GM12891 (cell line): ENCODE measurements at places on chromosomes 6 and 20.
A peak's percentile ranks its signal among the peaks of the same experiment; 100 is the strongest.

DNA sequence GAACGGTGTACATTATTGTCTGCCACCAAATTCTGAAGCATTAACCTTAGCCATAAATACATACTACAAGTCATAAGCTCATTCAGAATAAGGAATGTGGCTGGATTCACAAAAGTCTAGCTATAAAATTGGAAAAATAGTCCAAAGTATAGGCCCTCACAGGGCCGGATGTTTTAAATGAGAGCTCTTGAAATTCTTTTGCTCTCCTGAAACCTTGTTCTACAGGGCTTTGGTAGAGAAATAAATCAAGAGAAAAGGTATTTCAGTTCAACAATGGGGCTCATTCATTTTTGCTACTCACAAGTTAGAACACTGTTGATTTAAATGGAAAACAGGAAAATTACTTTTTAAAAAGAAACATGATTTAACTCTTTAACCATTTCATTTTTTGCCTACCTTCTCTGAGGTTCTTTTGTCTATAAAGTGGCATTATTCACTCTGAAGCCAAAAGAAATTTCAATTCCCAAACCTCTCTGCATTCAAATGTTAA, 58.0 kb downstream of the PREP start:
- no peak for DNase-seq

DNA sequence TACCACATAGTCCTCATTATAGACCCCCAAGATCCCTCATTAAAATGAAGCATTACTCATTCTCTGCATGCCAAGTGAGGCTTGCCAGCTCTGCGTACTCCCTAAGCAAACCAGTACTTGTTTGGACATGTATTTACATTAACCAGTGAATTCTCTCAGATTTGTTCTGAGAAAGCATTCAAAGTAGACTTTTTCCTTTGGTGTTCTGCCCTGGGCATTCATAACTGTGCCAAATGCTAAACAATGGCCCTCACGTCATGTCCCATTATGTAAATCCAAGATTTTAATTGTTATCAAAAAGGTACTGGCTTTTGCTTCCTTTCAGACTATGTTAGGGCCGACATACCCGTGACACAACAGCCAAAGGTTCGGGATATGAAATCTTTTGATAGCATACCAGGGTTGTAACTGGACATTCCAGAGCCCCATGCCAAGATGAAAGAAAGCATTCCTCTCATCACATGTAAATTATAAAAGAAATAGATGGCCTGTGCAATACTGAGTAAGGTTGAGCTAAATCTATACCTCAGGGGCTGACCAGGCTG, 164.2 kb downstream of the ADAT2 start:
- DNase-seq = no peak

DNA sequence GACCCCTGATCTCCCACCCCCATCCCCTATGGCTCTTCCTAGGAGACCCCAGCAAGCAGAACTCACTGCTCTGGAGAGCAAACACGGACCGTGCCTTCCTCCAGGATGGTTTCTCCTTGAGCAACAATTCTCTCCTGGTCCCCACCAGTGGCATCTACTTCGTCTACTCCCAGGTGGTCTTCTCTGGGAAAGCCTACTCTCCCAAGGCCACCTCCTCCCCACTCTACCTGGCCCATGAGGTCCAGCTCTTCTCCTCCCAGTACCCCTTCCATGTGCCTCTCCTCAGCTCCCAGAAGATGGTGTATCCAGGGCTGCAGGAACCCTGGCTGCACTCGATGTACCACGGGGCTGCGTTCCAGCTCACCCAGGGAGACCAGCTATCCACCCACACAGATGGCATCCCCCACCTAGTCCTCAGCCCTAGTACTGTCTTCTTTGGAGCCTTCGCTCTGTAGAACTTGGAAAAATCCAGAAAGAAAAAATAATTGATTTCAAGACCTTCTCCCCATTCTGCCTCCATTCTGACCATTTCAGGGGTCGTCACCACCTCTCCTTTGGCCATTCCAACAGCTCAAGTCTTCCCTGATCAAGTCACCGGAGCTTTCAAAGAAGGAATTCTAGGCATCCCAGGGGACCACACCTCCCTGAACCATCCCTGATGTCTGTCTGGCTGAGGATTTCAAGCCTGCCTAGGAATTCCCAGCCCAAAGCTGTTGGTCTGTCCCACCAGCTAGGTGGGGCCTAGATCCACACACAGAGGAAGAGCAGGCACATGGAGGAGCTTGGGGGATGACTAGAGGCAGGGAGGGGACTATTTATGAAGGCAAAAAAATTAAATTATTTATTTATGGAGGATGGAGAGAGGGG, 1.4 kb downstream of the LTA start:
- no peak for DNase-seq

DNA sequence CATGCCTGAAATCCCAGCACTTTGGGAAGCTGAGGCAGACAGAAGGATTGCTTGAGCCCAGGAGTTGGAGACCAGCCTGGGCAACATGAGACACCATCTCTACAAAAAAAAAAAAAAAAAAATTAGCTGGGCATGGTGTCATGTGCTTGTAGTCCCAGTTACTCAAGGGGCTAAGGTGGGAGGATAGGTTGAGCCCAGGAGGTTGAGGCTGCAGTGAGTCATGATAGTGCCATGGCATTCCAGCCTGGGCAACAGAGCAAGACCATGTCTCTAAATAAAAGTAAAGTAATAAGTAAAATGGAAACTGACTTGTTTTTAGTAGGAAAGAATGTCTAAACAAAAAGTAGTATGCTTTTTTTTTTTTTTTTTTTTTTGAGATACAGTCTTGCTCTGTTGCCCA, 240.7 kb downstream of the ARID1B start:
- DNase-seq = no peak

DNA sequence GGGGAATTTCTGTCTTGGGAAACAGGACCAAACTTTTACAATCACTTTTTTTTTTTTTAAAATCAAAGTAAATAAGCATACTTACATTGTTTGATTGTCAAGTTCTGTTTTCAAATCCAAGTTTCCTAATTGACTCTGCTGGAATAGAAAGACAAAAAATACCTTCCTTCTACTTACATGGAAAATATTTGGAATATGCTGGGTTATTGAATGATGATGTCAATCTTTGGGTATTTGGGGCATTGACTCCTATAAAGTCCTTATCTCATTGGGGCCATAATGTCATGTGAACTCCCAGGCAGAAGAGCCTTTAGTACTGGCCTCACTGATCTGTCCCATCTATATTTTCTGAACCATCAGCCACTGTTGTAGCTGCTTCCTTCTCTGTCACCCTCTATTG, 122.6 kb upstream of the NOX3 start:
- no peak for DNase-seq

GRCh38 chr20:23133560-23133998, 47.5 kb upstream of the CD93 start:
- no peak for DNase-seq

- no peak for DNase-seq
These were observed 119.5 kb upstream of the SGK1 start for GRCh38 chr6:134437376-134437775.

DNA sequence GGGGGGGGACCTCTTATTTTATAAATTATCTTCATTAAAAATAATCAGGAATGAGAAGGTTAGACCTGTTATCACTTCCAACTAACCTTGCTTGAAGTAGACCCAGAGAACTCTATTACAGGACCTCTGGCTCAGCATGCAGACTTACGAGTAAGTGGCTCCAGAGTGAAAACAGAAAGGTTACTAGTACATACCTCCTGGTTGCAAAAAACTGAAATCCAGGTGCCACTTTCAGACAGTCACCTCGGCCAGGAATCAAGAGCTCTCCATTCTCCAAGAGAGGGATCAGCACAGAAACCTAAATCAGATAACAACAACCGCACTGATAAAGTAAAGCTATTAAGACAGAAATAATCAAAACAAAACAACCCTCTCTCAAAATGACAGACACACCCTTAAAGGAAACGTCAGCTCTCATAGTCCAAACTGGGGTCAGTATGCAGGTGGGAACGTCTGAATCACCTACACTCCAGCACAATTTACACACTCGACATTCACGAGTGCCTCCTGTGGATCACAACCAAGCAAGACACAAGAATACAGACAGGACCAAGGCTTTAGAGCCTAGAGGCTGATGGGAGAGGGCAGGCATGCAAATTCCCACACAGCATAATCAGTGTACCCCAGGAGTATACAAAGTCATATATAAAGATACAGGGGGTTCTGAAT, 31.8 kb downstream of the MDN1 start:
- DNase-seq = no peak

DNA sequence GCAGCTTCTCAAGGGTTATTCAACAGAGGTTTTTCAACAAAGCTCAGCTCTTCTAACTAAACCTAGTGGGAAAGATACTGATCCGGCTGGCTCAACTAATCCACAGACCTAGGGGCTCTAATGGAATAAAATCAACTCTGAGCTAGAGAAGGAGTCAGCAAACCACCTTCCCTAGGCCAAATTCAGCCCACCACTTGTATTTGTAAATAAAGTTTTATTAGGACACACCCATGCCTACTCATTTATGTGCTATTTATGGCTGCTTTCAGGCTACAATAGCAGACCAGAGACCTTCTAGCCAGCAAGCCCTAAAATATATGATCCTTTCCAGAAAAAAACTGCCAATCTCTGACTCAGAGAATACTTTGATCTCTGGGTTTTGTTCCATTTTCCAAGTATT, 6.0 kb upstream of the RAB22A start:
- no peak for DNase-seq

DNA sequence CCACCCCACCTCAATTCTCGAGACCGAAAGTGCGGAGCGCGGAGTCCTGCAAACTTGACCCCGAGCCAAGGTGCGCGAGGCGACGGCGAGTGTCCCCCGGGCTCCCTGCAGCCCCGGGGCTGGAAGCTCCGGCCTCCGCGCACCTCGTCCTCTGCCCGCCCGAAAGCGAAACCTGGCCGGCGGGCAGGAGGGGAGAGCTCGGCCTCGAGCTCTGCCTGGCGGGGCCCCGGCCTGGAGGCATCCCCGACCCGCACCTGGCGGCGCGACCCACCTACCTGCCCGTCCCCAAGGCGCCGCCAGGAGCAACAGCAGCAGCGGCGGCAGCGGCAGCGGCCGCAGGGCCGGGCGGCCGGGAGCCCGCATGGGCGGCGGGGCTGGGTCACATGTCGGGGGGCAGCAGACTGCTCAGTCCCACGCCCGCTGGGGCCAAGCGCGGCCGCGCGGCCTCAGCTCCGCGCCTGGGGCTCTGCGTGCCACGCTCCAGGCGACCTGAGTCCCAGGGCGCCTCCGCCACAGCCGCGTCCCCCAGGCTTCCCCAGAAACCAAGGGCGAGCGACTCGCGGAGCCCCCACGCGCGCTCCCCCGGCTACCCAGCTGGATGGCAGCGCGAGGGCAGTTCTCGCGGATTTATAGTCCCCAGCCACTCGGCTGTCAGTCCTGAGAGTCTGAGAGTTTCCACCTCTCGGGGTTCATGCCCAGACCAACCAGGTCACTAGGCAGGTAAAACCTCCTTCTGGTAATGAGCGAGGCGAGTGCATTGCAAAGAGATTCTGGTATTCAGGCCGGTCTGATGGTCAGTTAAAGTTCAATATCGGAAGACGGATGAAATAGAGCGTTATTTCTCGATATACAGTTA, at the start of gene IL20RA:
Gene IL20RA (minus strand): TSS at position 600 of the 856 bp plus-strand sequence. CDS start 237 bp downstream, at position 363.
- DNase-seq = peak; percentile 37

- DNase-seq = no peak
These were observed 277.7 kb downstream of the KIF16B start for GRCh38 chr20:16295534-16295933.

DNA sequence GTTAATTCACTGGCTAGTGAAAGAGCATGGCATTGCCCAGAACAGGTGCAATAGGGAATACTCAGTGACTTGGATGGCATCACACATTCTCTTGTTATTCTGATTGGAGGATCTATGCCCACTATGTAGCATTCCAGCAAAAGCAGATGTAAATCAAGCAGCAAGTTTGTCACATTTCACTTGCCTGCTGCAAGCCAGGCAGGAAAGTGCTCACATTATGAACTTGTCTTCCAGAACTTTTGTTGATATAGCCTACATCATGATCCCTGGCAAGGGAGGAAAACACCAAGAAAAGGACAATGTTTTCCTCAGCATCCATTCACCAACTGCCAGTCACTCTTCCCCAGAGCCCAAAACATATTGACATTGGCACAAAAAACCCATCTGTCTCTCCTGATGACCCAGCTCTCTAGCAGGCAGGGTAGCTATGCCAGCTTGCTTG, 77.8 kb downstream of the ARHGAP18 start:
- DNase-seq = no peak

GRCh38 chr6:47665112-47665511, 33.3 kb upstream of the ADGRF4 start:
- no peak for DNase-seq

DNA sequence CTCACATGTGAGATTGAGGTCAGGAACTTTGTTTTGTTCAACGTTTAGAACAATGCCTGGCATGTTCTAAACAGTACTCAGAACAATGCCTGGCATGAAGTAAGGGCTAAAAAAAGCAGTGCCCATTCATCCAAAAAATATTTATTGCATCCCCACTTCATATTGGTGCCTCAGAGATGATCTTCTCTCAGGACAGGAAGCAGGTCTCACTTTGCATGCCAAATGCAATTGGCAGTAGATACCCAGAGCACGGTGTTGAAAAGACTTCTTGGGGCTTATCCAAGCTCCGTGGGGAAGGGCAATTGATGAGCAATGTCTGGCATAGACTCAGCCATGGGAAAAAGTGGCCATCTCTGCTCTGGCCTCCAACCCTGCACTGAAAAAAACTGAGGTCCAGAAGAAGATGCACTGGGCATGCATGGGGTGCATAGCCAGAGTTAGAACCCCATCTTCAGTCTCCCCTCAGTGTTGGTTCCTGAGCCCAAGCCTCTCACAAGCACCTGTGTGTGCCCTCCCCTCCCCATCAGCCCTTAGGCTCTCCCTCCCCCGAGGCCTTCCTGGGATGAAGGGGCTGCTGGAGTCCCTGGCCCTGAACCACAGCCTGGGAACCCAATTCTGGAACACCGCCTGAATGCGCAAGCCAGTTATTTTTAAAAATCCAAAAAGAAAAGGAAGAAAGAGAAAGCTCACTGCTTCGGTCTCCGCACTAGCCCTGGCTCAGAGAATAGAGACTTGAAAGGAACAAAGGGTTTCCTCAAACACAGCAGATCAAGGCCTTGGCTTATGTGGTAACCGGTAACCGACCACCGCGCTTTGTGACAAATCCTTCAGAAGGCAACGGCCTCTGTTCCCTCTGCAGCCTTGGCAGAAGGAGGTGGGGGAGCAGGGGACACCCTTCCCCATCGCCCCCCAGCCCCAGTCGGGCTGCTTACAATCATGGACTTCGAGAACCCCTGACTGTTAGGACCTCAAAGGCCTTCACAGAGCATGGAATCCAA, 78.5 kb upstream of the SIRPA start:
- DNase-seq = no peak

DNA sequence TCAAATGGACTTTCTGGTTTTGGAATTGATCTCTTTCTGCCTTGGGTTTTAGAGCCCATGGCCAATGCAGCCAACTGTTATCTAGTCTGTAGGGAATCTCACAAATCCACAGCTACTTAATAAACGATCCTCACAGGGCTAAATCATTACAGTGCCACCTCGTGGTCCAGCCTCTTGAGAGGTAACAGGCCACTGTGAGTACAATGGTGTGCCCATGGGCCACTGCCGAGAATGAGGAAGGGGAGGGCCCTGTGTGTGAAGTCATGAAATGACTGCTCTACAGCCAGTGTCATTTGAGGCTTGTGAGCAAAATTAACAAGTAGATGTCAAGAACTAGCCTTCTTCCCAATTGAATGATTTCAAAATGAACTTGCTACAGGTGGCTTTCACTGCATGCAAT, 54.3 kb upstream of the GMPR start:
- DNase-seq = no peak

- DNase-seq = no peak
These were observed 146.7 kb upstream of the TAB2 start for GRCh38 chr6:149170564-149171452.
